AG09309 (cell line): ENCODE measurements at places on chromosomes 16 and 17.

DNA sequence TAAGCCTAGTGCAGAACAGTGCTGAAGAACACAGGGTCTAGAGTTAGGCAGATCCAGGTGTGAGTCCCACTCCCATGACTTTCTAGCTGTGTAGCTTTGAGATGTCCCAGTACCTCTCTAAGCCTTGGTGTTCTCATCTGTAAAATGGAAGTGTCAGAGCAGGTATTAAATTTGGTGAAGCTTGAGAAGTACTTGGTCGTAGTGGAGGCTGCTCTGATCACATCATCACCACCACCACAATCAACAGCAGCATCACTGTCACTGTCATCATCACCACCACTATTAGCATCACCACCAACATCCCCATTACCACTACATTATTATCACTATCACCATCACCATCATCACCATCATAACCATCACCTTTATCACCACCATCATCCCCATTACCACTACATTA is 132.1 kb downstream of the CMIP start:
- no peak for DNase-seq

GRCh38 chr16:66926961-66927436 is 1.7 kb upstream of the RRAD start:
- peak; percentile 55 for DNase-seq

- no peak for DNase-seq
Measured at GRCh38 chr16:89898201-89898967, 20.3 kb upstream of the MC1R start.

DNA sequence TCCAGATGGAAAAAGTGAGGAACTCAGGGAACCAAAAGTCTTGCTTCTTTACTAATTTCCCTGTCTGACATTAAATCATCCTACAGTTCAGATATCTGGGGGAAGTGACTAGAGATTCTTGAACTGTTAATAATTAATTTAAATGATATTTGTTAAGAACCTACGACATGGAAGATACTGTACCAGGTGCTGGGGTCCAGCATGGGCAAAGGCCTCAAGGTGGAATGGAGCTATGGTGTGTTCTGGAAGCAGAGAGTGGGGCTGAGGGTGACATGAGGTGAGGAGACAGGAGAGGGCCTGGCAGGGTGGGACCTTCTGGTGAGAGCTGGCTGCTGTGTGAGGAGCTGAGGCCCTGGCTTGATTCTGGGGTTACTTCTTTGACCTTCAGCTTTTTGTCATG is 6.0 kb upstream of the CCL2 start:
- DNase-seq = no peak

DNA sequence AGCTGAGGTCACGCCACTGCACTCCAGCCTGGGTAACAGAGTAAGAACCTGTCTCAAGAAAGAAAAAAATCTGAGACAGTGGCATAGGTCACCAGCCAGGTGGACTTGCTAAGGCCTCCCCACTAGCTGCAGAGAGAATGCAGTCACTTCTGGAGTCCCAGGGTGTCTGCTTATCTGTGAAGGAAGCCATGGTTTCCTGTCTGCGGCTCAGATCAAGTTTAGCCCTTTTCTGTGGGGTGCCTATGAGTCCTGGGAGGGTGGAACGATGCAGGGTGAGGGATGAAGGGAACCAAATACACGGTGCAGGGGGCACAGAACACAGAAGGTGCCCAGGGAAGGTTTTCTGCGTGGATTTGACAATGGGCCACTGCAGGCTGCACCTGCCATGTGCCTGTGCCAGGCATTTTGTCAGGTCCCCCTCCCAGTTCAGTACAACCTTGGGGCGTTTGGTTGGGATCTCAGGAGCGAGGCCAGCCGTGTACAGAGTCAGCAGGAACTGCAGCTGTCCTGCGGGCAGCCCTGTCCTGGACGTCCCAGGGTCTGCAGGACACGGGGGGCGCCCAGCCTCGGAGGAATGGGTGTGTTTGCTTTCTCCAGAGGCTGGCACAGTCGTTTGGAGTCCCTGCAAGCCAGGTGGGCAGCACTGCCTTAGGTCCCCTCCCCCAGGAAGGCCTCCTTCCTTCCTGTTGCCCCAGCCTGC is 41.8 kb downstream of the RAB11FIP4 start:
- no peak for DNase-seq

- peak; percentile 72 for DNase-seq
Measured at GRCh38 chr16:88772871-88773811, 11.9 kb downstream of the PIEZO1 start.

GRCh38 chr17:1606352-1606985 is 22.2 kb downstream of the SLC43A2 start:
- DNase-seq = no peak

DNA sequence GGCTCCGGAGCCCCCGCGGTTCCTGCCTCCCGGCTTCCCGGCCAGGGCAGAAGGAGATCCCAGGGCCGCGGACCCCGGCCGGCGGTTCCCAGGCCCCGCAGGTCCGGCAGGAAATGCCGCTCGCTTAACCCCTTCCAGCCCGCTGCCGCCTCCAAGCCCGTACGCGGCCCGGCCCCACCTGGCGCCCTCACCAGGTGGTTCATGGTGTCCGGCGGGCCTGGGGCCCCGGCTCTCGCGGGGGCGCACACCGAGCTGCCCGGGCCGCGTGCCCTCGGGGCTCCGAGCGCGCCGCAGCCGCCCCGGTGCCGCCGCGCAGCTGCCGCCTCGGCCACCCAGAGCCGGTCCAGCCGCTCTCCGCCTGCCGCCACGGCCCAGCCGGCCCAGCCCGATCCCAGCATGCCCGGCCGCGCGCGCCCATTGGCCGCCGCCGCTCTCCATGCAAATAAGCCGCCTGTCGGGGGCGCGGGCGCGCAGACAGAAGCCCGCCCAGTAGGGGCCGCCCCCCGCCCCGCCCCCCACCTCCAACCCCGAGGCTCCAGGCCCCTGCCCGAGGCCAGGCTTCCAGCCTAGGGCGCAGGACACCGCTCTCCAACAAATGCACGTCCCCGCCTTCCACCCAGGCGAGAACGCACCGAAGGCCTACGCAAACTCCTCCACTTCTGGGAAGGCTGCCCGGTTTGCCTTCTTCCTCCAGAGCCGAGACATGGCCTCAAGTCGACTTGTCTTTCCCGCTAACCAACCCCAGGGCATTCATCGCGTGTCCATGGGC is at the start of gene BCAR1:
TSS of gene BCAR1 (minus strand) at position 345 of the 769 bp plus-strand sequence. CDS start at position 203, 142 bp downstream.
- DNase-seq = peak; percentile 73

- no peak for DNase-seq
Measured at GRCh38 chr17:28597606-28598383, 1.0 kb downstream of the SPAG5 start.

DNA sequence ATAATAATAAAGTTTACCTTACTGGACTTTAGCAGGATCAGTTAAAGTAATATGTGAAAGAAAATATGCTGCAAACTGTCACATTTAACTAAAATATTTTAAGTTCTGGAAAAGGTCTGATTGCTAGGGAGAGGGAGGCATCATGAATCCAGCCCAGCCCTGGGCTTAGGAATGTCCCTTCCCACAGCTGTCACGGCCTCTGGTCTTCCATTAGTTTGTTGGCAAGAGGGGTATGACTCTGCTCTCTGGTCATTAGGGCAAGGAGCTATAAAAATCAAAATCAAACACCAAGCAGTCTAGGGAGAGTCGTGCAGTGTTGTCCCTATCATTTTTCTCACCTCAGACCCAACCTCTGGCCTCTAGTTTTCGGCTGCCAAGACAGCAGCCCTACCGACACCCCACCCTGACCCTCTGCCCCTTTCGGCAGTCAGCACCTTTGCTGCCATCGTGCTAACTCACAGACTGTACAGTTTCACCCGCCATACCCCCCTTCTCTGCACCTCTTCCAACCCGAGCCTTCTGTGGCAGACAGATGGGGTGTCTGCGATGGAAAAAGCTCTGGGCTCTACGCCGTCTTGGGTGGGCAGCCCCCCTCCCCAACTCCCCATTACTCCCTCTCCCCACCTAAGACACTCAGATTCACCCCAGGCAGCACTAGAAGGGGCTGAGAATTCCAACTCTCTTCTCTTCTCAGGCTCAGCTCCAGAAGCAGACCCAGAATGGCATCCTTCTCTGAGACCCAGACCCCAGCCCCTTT is 41.4 kb downstream of the NEUROD2 start:
- DNase-seq = no peak

DNA sequence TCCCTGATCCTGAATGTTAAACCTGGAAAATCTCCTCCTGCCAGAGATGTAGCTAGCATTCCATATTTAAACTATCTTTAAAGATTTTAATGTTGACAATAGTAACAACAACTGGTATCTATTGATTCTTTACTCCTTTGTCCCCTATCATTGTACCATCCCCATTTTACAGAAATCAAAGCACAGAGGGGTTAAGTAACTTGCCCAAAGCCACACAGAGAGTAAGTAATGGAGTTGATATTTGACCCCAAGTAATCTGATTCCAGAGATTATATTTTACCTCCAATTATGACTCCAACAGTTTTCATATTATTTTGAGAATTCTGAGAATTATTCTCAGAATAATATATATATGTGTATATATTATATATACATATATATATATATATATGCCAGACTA is 37.7 kb upstream of the RGS9 start:
- no peak for DNase-seq

- DNase-seq = no peak
Measured at GRCh38 chr17:35010093-35010492, 29.8 kb downstream of the LIG3 start.

GRCh38 chr16:86948046-86948445 is 369.1 kb downstream of the C16orf95 start:
- DNase-seq = no peak

DNA sequence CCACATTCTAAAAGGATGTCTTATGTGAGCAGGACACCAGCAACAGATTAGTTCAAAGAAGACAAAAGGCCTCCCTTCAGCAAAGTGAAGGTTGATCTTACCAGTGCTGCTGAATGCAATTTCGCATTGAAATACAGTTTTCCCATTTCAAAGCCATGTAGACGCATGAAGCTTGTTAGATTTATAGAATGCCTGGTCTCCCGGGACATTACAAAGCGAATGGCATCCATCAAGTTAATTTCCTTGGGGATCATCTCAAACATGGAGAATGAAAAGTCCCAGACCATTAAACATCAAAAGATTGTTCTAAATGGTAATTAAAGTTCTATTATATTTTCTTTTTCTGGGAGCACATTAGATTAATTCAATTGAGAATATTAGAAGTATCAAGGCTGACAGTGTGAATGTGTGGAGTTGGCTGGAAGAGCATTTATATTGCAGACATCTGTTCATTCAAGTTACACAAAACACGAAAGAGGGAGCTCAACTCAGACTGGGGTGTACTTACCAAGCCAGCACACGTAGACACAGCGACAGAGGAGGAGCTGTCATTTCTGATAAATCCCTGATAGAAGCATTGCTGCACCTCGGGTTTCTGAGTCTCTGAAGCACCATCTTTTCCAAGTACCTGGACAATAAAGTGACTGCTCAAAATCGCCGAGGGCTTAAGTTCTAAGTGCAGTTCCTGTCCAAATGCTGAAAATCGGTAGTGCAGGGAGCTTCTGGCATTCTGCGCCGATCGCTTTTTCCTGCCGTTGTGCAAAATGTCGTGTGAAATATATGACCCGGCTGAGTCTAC is 3.8 kb downstream of the ADAMTS18 start:
- no peak for DNase-seq

GRCh38 chr16:54923055-54923473 is 7.6 kb upstream of the IRX5 start:
- DNase-seq = no peak

DNA sequence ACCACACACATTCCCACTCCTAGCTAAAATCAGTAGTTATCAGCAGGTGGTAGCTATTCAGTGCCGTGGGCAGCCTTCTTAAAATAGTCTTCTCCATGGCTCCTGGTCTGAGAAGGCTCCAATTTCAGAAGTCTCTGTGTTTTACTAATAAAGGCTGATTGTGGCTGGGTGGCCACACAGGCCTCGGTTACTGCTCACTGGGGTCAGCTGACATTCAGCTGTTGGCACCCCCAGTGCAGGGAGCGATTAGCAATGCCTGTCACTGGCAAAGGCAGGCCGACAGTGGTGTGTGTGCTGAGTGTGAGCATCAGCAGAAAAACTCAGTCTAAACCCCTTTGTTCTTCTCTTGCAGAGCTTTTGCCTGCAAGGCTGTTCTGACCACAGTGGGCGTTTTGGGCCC is 16.6 kb upstream of the DBNDD1 start:
- DNase-seq = no peak

DNA sequence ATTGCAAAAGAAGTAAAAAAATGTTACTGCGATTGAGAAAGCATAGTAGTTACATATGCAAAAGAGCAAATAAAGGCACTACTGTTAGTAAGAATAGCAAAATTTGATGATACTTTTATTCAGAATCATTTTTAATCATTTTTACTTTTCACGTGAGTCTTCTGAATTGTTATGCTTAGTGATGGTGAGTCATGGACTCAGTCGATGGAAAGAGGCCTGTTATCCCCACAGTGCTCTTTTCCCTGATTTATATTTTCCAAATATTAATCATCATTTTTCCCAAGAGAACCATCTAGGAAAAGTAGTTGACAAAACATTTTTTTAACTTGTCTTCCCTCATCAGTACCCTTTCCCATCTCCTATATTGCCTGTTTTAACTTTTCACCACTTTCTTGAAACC is 181.1 kb downstream of the CHD9 start:
- no peak for DNase-seq

GRCh38 chr17:4436846-4437245 is 3.1 kb downstream of the SPNS3 start:
- no peak for DNase-seq

DNA sequence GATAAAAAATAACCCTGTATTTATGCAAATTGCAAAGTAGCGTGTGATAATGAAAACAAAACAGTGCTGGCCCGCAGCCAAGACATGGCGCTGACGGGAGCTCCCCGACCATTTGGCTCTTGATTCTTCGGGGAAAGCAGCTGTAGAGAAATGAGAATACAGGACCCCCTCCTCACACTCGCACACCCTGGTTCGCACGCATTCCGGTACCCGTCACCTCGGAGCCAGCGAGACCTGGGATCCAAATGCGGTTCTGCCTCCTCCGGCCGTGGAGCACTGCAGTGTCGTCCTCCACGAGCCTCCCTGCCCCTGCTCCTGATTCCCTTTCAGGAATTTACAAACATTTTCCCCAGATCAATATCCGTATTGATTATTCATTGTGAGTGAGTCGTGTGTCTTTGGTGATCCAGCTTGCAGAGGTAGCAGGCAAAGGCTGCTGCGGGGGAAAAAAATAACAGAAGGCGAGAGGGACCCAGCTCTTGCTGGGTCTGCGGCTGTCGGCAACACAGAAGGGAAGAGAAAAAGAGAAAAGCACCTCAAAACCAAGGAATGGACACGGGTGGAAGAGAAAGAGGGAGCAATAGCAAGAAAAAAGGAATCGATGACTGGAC is 184.1 kb upstream of the ZFHX3 start:
- DNase-seq = no peak

DNA sequence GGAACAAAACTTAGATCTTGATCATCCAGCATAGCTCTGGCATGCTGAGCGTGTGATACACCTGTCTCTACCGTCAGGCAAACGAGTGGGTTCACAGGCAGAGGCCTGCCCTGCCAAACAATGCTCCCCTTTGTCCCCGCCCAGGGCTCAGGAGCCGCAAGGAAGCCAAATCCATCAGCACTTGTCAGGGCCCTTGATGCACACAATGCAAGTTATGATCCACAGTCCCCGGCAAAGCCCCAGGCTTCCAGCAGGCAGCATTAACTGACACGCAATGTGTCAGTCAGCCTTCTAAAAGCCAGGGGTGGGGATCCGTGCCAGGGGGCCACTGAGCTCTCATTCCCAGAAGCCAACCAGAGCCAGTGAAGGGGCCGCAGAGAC is 460.9 kb downstream of the SLC39A11 start:
- DNase-seq = no peak

- no peak for DNase-seq
Measured at GRCh38 chr17:80683625-80684104, 139.0 kb downstream of the RPTOR start.
